ENCODE measurements at places on chromosomes 2 and 18.

DNA sequence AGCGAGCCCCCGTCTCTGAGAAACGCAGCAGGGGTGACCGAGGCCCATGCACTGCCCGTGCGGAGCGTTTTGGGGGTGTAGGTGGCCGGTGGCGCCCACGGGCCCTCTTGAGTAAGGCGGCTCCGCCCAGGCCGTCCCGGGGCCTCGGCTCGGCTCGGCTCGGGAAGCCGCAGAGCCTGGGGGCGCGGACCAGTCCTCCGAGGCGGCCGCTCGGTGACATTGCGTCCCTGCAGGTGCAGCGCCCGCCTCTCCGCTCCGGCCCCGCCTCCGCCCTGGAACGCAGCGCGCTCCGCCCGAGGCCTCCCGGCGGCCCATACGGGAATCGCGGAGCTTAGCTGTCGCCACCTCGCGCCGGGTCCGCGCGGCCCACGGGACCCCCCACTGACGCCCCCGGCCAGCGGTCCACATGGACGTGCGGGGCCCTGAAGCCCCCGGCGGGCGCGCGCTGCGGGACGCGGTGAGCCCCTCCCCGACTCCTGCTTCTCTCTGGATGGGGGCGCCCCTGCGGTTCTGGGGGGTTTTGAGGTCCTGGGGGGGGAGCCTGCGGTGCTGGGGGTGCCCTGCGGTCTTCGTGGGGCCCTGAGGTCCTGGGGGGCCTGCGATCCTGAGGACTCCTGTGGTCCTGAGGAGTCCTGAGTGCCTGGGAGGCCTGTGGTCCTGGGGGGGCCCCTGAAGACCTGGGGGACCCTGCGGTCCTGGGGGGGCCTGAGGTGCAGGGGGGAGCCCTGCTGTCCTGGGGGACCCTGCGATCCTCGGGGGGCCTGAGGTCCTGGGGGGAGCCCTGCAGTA, at the start of gene HSBP1L1:
HSBP1L1 (plus strand) TSS at position 314 of the 789 bp plus-strand sequence; CDS start at position 407, 93 bp downstream.
- no peak for DNase-seq

DNA sequence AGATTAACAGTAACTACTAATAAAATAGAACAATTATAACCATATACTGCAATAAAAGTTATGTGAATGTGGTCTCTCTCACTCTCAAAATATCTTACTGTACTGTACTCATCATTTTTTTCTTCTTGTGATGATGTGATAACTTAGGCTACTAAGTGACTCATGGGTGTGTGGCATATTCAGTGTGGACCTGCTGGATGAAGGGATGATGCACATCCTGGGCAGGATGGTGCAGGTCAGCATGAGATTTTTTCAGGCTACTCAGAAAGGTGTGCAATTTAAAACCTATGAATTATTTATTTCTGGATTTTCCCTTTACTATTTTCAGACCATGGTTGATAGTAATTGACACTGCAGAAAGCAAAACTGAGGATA, 90.7 kb downstream of the NCKAP5 start:
- no peak for DNase-seq

GRCh38 chr2:10826026-10826425, 13.4 kb upstream of the PDIA6 start:
- no peak for DNase-seq

DNA sequence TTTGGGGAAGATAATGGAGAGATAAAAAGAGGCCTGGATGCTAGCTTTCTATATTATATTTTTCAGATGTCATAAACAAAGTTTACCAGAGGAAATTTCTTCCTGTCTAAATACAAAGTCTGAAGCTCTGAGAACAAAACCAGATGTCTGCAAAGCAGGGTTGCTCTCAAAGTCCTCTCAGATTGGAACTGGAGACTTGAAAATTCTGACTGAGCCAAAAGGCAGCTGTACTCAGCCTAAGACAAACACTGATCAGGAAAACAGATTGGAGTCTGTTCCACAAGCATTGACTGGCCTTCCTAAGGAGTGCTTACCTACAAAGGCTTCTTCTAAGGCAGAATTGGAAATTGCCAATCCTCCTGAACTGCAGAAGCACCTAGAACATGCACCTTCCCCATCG, 25.1 kb downstream of the KDM3A start:
- DNase-seq, result no peak

DNA sequence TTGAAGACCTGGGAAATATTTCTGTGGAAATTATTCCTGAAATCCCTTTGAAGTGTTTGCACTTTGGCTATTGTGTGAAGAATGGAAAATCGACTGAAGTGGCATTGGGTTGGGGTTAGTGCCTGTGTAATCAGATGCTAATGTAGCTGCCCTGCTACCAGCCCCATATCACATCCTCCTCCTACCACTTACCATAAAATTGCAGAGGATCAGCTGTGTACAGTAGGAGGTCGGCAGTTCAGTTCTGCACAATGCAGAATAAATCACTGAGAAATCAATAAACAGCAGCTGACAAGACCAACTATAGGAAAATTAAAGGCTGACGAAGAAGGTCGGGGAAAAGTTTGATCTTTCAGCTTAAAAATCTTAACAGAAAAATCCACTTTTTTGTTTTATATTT, 440.9 kb downstream of the PTPRM start:
- DNase-seq, result no peak

DNA sequence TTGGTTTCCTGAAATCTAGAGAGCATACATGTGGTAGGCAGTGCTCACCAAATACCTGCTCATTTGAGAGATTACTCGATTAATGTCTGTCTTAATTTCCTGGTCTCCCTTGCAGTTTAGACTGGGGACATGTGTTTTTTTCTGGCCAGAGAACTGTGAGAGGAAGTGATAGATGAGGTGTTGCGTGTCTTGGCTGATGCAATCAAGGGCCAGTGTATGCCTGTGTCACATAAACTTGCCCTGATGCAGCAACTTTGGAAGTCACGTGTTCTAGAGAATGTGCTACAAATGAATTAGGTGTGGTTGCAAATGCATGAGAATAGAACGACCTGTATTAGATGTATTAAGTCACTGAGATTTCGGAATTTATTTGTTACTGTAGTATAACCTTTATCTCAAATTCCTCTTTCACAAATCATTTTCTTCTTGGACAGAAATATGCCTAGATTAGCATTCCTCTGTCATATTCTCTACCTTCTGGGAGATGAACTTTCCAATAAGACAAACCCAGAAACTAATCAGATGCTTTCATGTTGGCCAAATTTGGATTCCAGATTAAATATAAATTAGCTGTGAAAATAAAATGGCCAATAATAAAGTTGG, 9.9 kb upstream of the IL1A start:
- DNase-seq, result no peak

DNA sequence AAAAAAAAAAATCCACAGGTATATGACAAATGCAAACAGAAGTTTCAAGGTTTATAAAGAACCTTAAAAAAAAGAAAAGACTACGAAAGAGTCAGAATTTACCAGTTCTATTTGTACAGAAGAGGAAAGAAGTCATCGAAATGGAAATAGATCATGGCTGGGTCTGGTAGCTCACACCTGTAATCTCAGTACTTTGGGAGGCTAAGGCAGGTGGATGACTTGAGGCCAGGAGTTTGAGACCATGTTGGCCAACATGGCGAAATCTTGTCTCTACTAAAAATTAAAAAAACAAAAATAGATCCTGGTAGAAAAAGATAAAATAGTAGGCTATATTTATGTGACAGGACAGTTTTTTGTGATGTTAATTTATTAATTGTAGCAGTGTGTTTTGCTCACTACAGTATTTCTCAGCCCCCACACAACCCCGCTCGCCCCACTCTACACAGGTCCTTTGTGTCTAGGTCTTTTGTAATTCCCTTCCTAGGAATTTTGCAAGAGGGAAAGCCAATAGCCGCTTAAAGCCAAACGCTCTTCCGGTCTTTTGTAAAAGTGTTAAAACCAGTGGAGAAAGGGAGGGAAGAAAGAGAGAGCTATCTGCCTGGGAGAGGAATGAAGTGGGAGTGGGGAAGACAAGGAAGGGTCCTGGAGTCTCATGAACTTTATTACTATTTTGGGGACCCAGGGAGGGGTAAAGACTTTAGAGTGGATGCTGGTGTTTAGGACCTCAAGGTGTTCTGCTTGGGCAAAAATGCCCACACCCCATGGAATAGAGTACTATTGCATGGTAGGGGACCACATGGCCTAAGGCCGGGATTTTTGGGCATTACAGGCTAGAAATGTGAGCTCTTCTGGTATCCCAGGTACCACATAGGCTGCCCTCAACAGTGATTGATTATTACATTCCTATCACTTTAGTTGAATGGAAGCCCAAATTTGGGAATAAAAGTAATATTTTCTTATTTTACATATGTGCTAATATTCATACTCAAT, 59.4 kb upstream of the XPO1 start:
- no peak for DNase-seq

DNA sequence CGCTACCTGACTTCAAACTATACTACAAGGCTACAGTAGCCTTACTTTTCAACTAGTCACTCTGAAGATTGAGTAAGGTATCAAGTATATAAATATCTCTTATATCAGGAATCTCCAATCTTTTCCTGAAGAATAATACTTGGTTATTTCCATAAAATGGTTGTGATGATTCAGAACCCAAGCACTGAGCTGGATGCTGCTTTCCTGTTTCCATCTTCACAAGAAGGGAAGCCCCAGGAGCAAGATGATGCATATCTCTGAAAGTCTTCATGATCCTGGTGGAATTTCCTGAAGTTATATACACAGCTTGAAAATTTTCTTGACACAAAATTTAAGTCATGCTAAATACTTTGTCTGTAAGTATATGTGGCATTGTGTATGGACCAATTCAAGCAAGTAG, 243.9 kb upstream of the TANK start:
- DNase-seq, result no peak

- peak; percentile 34 for DNase-seq
Observed at GRCh38 chr2:37776487-37776886, 105.0 kb upstream of the CDC42EP3 start.

DNA sequence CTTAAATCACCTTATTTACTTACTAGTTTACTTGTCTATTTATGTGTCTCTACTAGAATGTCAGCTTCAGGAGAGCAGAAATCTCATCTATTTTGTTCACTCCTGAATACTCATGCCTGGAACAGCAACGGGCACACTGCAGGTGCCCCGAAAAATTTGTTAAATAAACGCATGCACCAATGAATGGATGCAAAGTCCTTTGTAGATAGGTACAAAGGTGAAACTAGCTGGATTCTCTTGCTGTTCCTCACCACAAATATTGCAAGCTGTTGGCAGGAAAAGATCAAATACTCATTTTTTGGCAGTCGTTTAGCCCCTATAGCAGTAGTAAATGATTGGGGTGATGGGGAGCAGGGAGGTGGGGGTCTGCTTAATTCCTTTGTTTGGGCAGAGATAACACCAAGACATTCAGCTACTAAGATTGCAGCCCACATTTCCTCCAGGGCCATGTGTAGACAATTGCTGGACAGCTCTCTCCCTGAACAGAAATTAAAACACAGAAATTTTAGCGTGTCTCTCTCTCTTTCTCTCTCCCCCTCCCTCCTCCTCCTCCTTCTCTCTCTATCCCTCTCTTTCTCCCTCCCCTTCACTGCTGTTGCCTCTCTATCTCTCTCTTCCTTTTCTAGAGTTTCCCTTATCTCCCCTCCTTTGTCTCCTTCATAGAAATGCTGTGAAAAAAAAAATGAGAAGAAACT, 5.4 kb downstream of the MARCHF4 start:
- no peak for DNase-seq

GRCh38 chr2:178119179-178119922, 7.1 kb downstream of the RBM45 start:
- no peak for DNase-seq

GRCh38 chr2:138841459-138841858, 61.3 kb upstream of the NXPH2 start:
- no peak for DNase-seq

- no peak for DNase-seq
Observed at GRCh38 chr2:29014811-29015421, 33.8 kb downstream of the TOGARAM2 start.

- no peak for DNase-seq
Observed at GRCh38 chr2:101983486-101983885, 8.3 kb upstream of the IL1R2 start.

- no peak for DNase-seq
Observed at GRCh38 chr18:67463829-67464228, 52.7 kb downstream of the DSEL start.

- DNase-seq, result no peak
Observed at GRCh38 chr18:22505141-22505591, 87.5 kb upstream of the CTAGE1 start.

DNA sequence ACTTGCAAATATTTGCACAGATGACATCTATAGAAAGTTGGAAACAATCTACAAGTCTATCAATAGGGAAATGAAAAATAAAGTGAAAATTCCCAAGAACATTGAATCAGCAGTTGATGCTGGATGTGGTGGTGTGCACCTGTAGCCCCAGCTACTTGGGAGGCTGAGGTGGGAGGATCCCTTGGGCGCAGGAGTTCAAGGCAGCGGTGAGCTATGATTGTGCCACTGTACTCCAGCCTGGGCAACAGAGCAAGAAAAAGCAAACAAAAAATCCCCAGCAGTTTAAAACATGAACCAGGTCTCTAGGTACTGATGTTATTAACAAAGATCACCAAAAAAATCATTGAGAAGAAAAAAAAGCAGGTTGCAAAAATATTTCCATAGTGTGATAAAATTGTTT, 15.4 kb upstream of the NDUFV2 start:
- DNase-seq, result no peak

- no peak for DNase-seq
Observed at GRCh38 chr2:61405813-61406212, 65.1 kb downstream of the USP34 start.

GRCh38 chr2:58207189-58207588, 33.9 kb downstream of the FANCL start:
- no peak for DNase-seq

- DNase-seq, result no peak
Observed at GRCh38 chr2:158357699-158358098, 98.9 kb downstream of the CCDC148 start.

DNA sequence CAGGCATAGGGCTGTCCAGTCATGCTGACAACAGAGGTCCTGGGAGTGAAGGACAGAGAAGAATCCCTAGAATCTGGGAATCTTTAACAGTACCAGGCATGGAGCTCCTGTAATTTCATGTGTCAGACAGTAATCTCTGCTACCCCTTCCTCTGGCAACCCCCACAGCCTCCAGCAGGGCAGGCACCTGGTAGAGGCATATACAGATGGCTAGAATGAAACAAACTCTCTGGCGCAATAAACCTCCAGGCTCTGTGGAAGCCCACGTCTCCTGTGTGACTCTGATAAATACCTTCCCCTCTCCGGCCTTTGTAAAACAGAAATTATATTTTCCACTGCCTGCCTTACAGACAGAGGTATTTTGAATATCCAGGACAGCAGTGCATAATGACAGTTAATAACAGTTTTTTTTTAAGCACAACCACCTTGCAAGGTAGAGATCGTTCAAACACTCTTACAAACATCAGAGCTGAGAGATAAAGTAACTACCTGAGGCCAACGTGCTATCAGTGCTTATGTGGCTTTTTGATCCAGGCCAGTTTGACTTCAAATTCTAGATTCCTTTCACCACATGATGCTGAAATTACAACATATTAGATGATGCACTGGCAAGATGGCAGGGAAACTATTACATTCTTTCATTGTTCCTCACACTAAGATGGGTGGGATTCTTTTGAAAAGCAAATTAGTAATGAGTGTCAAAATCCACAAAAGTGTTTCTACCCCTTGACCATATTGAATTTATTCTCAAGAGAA, 47.7 kb upstream of the TMEM247 start:
- no peak for DNase-seq
